ENCODE measurements at places on chromosomes 6 and 20.

- ATAC-seq, result no peak
Measured at GRCh38 chr6:13380761-13381160, 52.4 kb upstream of the TBC1D7 start.

- peak; percentile 69 for ATAC-seq
Measured at GRCh38 chr6:113644861-113645575, 212.1 kb upstream of the MARCKS start.

DNA sequence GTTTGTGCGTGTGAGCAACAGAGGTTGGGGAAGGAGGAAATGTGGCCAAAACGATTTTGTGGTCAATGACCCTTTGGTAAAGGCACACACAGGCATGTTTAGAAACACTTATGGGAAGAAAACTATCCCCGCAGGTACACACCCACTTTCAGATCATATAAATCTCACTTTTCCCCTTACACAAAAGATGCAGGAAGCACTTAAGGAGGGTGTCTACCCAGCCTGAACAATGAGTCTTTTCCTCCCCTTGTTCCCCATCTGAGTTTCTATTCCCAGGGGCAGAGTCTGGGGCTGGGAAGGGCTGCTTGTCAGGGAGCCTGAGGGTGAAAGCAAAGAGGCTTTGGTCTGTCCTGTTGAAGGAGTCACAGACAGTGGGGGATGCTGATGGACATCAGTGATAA is 193.2 kb upstream of the SALL4 start:
- ATAC-seq, result no peak

- no peak for ATAC-seq
Measured at GRCh38 chr6:112169541-112169940, 82.2 kb downstream of the FAM229B start.

GRCh38 chr6:12028213-12028612 is 16.1 kb downstream of the HIVEP1 start:
- ATAC-seq, result no peak

DNA sequence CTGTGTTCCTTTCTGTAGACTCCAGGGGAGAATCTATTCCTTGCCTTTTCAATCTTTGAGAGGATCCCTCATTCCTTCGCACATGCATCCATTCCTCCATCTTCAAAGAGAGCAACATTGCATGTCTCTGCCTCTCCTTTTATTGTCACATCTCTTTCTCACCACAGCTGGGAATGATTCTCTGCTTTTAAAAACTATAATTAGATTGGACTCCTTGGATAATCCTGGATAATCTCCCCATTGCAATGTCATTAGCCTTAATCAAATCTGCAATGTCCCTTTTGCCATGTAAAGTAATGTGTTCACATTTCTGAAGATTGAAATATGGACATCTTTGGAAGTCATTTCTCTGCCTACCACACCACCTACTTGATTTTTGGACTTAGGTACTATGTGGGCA is 750.1 kb downstream of the COL12A1 start:
- ATAC-seq, result no peak

GRCh38 chr6:125534430-125535263 is 214.8 kb upstream of the HEY2 start:
- ATAC-seq, result no peak

GRCh38 chr6:147802459-147802858 is 294.0 kb downstream of the SAMD5 start:
- ATAC-seq, result no peak

DNA sequence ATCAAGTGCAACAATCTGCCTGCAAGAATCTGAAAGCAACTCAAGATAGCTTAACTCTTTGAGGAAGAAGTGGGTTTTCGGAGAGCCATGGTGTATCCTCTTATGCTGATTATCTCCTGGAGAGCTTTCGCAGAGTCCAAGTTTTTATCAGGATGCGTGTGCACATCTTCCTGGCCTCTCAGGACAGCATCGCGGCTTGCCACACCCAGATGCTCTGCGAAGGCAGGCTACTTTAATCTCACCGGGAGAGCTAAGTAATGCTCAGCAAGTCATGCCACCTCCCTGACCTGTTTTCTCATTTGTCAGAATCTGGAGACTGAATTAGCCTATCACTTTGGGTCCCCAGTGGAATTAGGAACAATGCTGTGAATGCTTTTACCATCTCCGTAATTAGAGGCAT is 52.9 kb downstream of the TTI1 start:
- ATAC-seq, result no peak

DNA sequence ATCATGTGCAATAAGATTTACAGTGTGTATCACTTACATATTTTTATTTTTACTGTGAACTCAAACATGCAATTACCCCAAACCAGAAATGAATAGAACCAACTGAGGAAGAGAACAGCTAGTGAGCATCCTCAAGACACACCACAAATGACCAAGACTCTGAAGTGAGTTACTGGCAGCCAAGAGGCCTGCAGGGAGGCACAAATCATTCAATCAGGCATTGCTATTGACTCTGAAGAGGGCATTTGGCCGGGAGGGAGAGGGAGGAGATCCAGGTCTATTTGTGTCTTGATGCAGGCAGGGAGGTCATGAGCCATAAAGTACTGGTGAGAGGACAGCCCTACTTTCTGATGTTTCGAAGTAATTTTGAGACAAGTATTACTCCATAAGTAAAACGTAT is 257.7 kb downstream of the BCKDHB start:
- ATAC-seq, result no peak

- no peak for ATAC-seq
Measured at GRCh38 chr6:118101831-118102345, 194.8 kb downstream of the SLC35F1 start.

DNA sequence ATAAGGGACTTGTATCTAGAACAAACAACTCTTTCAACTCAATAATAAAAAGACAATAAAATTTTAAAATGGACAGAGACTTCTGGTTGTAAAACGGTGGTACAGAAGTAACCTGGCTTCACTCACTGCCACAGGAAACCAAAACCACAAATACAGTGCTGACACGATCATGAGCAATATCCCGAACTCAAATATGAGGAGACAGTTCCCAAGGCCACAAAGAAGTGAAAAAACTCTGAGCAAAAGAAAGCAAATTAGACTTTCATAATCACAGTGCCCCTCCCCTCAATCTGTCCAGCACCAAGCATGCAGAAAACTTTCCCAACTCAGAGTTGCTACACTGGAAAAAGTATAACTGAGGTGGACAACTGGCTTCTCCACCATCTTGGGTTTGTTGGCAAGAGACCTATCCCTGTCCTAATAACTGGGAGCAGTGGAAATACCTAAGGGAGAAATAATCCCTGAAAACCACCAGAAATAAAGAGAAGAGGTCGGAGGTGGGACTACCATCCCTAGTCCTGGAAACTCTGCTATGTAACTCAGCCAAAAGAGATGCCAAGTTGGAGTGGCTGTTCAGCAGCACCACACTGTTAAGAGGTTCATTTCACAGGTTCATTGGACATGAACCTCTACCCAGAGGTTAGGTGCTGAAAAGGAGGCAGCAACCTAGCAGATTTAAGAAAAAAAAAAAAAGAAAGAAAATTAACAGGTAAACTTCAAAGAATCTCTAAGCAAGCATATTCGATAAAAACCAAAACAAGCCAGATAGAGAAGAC is 55.5 kb downstream of the REV3L start:
- peak; percentile 86 for ATAC-seq

DNA sequence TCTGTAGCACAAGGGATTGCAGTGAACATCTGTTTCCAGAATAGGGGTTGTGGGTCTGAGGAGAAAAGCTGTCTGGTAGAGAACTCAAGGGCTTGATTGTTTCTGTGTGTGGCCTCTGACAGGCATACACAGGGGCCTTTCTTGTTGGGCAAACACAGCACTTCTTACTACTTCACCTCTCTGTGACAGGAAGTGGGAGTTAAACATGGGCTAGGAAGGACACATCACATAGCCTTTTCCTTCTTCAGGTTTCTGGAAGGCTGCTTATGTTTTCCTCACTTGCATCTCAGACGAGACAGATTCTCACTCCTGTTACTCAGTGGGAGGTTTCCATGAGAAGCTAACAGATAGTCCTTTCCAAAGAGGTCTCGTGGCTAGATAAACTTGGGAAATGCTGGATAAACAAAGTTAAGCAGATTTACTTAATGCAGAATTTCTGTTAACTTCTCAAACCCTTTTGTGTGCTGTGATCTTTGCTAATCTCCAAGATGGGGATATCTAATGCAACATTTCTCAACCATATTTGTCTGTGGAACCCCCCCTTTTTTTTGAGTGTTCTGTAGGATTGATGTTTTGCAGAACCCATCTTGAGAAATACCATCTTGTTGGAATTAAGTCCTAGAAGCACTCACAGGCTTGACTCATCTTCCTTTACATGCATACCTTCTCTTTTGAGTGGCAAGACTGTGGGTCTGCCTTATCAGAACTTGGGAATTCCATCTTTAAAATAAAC is 41.9 kb upstream of the RNF8 start:
- peak; percentile 71 for ATAC-seq

- ATAC-seq, result no peak
Measured at GRCh38 chr20:61576372-61576771, 324.3 kb downstream of the CDH4 start.

DNA sequence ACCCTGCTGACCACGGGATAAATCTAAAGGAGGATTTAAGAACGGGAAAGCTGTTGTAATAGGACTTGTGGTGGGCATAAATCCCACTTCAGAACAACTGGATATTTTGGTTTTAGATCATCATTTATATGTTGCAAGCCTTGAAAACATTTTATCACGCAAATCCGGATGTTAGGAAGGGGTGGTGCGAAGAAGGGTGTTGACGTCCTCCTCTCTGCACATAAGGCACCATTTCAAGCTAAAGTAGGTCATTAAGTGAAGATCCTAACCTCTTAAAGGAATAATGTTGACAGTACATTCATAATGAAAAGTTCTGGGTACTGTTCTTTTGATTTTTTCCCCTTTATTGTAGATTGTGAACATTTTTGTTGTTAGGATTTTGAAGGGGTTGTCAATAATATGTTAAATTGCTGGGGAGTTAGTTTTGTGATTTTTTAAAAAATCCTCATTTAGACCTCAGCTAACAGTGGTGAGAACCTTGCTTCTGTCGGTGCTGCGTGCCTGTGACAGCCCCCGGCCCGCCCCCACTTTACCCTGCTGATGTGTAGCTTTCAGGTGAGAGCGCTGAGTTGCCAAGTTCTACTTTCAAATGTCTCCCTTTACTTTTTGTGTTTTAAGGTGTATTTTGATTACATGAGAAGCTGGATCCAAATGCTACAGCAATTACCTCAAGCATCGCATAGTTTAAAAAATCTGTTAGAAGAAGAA is 88.8 kb downstream of the MAP3K4 start:
- no peak for ATAC-seq

GRCh38 chr20:50321797-50322480 is 131.3 kb downstream of the CEBPB start:
- peak; percentile 7 for ATAC-seq

GRCh38 chr6:50141100-50141499 is 91.4 kb upstream of the DEFB112 start:
- no peak for ATAC-seq

GRCh38 chr6:111990214-111990613 is 63.7 kb upstream of the CCN6 start:
- ATAC-seq, result no peak

DNA sequence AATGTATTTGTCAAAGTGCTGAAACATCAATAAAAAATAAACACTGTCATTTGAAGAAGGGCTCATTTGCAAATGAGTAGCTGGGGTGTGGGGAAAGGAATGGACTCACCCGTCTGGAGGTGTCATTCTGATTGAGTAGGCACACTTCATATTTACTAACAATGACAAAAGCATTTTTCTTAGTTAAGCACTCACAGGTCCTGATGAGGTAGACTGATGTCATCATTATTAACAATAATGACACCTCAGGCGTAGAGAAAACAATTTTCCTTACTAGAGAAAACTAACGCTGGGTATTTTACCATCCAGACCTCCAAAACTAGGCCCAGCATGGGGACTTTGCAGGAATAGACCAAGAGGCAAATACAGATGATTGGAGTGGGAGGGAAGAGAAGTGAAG is 76.0 kb downstream of the UNC5CL start:
- ATAC-seq, result no peak

DNA sequence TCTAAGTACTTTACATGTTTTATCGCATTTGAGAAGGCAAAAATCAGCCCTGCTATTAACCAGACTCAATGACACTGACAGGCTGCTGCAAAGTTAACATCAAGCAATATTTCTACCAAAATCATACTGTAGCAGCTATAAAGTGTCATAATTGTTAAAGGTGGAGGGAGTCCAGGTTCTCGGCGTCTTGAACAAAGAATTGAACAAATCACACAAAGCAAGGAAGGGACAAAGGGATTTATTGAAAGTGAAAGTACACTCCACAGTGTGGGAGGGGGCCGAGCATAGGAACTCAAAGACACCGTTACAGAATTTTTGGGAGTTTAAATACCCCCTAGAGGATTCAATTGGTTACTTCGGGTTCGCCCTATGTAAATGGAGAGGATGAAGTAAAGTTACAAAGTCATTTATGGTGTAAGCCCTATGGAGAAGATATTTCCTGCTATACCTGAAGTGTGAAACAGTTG is 12.9 kb upstream of the ZNF391 start:
- ATAC-seq, result no peak

- no peak for ATAC-seq
Measured at GRCh38 chr6:92538275-92538674, 881.1 kb downstream of the EPHA7 start.

- no peak for ATAC-seq
Measured at GRCh38 chr6:158464483-158464882, 95.4 kb upstream of the TMEM181 start.

GRCh38 chr20:3547906-3548305 is 77.1 kb downstream of the ATRN start:
- ATAC-seq, result no peak

GRCh38 chr6:43838276-43839036 is 68.4 kb downstream of the VEGFA start:
- peak; percentile 79 for ATAC-seq

GRCh38 chr20:1391640-1392442 is 1.0 kb downstream of the FKBP1A start:
- ATAC-seq, result peak; percentile 13

- ATAC-seq, result no peak
Measured at GRCh38 chr20:15439551-15439950, 1102.1 kb upstream of the FLRT3 start.

DNA sequence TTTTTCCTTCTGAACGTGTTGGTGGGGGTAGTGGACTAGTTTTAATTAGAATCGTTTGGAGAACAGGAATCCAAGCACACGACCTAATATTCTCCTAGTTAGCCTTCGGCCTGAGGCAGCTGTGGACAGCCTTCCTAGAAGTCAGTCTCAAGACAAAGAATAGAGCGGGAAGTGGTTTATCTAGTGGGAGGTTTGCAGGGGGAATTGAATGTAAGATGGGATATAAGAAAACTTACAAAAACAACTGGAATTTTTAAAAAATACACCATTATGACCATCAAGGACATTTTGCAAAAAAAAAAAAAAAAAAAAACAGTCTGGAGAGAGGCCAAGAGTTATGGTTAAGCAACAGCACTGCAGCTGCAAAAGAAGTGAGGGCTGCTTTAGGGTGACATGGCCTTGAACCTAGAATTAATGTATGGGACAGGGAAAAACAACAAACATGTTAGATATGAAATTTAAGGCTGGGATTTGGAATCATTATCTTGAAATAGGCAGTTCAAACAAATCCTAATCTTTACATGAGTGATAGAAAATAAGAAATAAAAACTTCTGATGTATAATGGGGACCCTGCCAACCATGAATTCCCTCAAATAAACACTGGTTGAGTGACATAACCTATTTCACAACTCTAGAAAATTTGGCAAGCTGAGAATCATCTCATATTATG is 40.2 kb downstream of the PLAGL1 start:
- ATAC-seq, result no peak

- peak; percentile 83 for ATAC-seq
Measured at GRCh38 chr6:4313044-4313686, 177.8 kb upstream of the ECI2 start.

All from SK-N-SH treated with all-trans-retinoic acid at 6 μM for 48 hours (cell line).